ENCODE measurements at places on chromosomes 2 and 18. TPM values are rescaled to one million over a fixed set of nuclear protein-coding genes. Genes with fewer than 3 reads are reported as not detected.

The MEIS1 gene
- 78.2 TPM for total RNA-seq

The DES gene
- total RNA-seq: 4.7 TPM

The IL1F10 gene
- not detected for total RNA-seq

DNA sequence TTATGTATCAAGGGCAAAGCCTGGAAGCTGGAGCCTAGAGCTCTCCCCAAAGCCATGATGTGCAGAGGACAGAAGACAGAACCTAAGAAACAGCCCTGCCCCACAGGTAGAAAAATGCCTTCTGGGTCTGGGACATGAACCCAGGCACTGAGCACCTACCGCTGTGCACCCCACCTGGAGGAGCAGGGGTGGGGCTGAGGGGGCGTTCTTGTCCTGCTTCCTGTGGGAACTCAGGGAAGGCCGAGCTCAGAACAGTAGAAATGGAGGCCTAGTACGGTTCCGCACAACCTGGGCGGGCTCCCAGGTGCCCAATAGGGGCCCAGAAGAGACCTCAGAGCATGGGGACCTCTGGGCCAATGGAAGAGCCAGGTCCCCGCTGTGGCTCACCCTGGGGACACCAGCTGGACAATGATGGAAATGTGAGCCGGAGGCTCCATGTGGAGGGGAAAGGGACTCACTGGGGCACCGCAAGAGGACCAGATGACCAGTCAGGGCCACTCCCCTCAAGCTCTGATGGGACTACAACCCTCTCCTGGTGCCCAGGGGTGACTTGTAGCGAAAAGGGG, 3.2 kb downstream of the CRACDL start:
- DNase-seq: no peak

DNA sequence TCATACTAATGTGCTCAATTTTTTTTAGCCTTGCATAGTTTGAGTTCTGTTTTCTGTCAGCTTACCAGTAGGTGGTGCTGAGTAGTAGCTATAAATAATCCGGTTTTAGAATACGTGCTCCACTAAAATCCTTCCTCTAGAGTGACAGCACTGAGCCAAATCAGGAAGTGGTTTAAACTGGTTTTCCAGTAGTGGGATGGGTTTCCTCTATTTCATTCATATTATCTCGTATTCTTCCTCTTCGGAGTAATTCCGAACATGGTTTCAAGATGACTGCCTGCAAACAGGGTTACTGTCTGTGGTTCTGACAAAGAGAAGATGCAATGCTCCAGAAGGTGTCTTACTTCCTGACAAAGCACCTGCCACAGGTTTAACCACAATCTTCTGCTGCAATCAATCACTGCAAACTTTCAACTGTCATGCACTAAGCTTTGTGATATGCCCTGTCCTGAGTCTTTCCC, 496.9 kb upstream of the VRK2 start:
- no peak for DNase-seq

Data from fibroblast of the aortic adventitia (primary cell).